Nephron progenitor cell (in vitro differentiated cells): ENCODE measurements at places on chromosomes 4 and X.

DNA sequence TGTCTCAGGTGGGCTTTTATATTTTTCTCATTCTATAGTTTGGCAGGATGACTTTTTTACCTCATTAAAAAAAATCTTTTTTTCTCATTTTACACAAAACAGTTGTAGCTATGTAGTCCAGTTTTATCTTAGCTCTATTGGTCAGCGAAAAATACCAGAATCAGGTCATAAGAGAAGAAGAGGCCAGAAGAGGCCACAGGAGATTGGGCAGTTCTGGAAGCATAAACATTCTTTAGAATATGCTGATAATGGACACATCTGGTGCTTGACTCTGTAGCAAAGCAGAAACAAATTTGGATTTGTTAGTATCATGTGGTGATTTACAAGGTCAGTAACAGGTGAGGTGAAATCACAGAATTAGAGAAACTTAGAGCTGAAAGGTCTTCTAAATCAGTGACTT lies 66.6 kb upstream of the ARHGAP24 start:
- DNase-seq, result no peak

DNA sequence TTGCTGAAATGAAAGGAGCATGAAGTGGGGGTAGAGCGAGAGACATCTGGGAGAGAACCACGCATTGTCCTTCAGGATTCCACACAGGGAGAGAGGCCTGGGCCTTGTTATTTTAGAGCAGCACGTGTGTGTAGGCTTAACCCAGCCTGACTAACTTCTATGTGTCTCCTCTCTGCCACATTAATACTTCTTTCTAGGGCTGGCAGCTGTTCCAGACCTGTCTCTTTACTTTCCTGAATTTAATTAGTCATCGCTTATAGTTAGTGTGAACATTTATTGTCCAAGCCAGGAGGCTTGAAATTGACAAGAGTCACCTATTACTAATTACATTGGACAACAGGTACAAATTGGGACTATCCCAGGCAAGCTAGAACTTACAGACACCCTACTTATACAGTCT lies 51.3 kb downstream of the SMAD1 start:
- DNase-seq, result no peak

DNA sequence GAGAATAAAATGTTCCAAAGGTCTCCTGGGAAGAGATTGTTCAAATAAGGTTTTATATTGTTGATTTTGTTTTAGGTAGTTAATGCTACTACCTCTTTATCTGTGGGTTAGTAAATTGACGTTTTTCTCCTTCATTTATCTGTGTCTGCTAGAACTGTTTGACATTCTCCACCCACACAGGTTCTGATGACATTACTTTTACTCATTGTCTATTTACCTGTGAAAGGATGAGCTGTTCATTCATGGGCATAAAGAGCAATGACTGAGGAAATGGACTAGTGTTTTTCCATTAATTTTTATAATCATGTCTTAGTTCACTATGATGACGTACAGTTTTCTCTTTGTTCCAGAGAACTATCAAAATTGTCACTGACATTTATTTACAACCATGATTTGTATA lies 75.6 kb downstream of the CPE start:
- no peak for DNase-seq

DNA sequence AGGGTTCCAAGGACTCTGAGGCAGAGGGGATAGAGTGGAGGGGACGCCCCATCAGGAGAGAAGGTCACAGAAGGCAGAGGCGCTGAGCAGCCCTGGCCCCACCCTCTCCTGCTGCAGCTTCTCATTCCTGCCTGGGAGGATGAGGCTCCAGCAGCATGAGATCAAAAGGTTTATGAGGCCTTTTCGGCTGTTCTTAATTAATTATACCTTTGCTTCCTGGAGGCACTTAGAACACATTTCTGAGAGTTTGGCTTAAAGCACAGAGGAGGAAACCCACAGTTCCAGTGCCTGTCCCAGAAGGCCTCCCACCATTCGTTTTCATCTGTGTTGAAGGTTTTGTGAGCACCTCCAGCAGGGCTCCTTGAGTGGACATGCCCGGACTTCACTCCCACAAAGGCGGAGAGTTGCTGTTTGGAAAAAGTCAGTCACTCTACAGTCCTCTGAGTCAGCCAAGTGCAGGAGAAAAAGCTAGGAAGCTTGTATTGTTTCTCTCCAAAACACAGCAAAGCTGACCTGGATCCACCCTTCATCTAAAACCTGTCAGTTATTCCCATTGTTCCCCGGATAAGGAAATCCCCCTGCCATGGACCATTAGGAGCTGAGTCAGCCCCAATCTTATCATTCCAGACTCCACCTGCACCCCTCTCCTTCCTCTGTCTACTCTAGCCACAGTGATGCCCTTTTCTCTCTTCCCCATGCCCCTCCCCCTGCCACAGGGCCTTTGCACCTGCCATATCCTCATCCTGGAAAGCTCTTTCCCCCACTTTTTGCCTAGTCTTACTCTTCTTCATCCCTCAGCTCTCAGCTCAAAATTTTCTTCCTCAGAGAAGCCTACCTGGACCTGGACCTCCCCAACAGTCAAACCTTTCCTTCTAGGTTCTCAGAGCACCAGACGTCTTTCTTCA lies 276.8 kb downstream of the FBXW7 start:
- no peak for DNase-seq

GRCh38 chr4:184370711-184371389 lies 103.5 kb downstream of the IRF2 start:
- no peak for DNase-seq

GRCh38 chr4:83358410-83358809 lies 23.8 kb upstream of the HPSE start:
- no peak for DNase-seq

DNA sequence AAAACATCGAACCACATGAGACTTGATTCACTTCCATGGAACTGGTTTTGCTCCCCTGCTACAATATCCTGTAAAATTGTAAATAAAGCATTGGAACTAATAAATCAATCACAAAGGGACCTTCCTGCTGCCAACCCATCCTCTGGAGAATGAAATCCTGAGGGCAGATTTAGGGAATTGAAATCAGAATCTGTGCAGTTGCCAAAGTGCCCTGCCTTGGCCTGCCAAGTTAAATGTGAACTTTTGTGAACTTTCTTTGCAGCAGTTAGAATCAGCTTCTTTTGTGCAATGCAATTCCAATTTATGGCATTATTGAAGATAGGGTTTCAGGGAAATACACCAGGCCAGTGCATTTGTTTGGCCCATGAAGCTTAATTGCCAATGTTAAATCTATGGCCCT lies 263.1 kb downstream of the PTTG2 start:
- no peak for DNase-seq

DNA sequence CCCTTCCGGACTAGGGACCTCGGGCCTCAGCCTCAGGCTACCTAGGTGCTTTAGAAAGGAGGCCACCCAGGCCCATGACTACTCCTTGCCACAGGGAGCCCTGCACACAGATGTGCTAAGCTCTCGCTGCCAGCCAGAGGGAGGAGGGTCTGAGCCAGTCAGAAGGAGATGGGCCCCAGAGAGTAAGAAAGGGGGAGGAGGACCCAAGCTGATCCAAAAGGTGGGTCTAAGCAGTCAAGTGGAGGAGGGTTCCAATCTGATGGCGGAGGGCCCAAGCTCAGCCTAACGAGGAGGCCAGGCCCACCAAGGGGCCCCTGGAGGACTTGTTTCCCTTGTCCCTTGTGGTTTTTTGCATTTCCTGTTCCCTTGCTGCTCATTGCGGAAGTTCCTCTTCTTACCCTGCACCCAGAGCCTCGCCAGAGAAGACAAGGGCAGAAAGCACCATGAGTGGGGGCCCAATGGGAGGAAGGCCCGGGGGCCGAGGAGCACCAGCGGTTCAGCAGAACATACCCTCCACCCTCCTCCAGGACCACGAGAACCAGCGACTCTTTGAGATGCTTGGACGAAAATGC lies at the start of gene WAS:
Gene WAS, plus strand, starts transcription at position 389 of the 572 bp plus-strand sequence. Its CDS starts 55 bp downstream, at position 444.
- DNase-seq, result no peak

DNA sequence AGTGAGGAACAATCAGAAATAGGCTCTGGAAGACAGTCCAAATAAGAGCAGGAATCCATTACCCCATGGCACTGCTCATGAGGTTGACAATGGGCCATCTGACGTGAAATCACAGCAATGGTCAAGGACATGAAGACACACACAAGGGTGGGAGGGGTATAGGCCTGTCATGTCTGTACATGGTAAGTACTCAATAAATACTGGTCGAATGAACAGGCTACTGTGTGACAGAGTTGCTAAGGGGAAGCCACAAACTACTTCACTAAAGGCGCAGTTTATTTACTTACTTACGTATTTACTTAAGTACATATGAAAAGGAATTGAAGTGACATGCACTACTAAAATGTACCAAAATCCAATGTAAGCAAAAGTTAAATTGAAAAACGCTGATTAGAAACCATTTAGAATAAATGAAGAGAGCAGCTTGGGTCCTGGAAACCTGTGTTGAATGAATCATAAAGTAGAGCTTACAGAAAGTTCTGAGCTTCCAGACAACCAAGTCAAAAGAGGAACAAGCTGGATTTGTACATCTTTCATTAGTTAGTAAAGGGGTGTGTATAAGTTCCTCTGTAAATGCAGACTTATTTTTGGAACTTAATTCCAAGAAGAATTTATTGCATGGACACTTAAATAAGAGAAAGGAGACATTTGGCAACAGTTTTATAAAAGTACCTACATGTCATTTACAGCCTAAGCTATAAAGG lies 32.7 kb downstream of the ALPK1 start:
- DNase-seq, result no peak

GRCh38 chrX:107729558-107730297 lies 45.9 kb downstream of the TSC22D3 start:
- DNase-seq, result peak; percentile 12
